CD4-positive, alpha-beta T cell treated with Interleukin-1 beta for 1 hour (primary cell): ENCODE measurements at places on chromosomes 2 and 18.

DNA sequence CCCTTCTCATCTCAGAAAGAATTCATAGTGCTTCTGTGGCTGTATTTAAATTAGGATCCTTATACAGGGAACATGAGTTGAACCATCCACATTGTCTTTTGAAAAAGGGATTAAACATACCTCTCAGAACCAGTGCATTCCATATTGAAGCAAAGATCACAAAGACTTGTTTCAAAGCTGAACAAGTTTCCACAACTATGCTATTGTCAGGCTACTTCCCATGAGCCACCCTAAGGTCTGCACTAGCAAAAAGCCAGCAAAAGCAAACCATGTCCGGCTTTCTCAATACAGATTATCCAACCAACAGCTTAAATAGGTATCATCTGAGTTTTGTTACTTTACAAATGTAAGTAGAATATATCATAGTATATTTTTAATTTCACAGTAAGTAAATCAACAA, 78.1 kb downstream of the SCG2 start:
- no peak for DNase-seq

DNA sequence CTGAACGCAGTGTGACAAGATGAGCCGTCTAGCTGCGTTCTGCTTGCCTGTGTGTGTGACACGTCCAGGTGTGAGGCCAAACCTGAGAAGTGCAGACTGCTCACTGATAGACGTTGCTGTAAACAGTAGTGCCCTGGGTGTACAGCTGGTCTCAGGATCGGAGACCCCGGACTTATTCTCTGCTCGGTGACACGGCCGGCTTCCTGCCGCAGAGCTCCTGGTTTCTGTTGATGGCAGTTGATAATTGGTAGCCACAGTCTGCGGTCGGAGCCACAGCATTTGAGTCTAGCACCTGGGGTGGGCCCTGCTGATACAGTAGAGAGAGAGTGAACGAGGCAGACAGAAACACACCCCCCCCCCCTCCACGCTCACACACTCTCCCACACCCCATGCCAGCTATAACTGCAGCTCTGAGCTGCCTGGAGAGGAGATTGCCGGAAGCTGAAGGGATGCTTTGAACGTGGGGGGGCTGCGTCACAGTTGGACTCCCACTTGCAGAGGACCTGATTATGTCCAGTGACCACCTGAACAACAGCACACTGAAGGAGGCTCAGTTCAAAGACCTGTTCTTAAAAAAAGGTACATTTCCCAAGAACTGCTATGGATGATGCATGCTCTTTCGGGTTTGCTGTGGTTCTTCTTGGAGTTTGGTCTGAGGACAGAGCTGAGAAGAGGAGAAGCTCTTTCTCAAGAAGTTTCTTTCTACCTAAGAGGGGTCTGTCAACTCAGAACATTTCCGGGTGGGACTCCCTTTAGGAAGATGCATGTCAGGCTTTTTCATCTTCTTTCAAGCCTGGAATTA, 114.0 kb downstream of the FAM210A start:
- DNase-seq, result peak; percentile 87

DNA sequence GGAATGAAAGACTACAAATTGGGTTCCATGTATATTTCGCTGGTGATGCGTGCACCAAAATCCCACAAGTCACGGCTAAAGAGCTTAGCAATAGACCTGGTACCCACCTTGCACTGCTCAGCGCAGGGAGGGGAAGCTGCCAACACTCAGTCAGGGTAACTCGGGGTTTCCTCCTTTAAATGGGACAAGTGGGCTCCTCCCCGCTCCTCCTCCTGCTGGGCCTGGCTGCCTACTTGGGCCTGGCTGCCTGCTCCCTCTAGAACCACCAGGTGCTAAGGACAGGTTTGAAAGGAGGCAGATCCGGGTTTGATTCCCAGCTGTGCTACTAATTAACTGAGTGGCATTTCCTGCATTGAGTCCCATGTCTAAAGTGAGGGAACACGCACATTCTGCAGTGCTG, 23.4 kb downstream of the MYO7B start:
- no peak for DNase-seq

DNA sequence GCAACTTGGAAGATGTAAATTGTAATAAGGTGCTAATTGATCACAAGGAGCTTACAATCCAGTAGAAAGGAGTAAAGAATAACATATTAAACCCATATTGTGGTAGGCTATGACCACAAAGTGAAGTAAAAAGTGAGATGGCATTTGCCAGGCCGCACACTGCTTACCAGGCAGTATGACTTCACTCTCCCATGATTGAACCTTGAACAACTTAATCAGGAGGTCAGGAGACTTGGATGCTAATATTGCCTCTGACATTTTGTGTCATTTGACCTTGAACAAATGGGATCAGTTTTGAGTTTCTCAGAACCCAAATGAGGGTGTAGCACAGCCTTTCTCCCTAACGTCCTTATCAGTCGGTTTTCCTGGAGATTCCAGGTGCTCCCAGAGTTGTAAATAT, 44.0 kb downstream of the SLC9A2 start:
- no peak for DNase-seq
